ENCODE measurements at places on chromosomes 5 and 9. TPM values are rescaled to one million over a fixed set of nuclear protein-coding genes. Genes with fewer than 3 reads are reported as not detected.

The GPX8 gene
- 137 TPM for total RNA-seq

The TEX48 gene
- total RNA-seq = not detected

The TAF11L7 gene
- total RNA-seq = not detected

The FCN2 gene
- total RNA-seq = not detected

The FUT7 gene
- total RNA-seq = not detected

The CSNK1A1 gene
- total RNA-seq = 204 TPM

The LRRC14B gene
- not detected for total RNA-seq

The PDE8B gene
- total RNA-seq = 0.15 TPM

The GRM6 gene
- total RNA-seq = not detected

The VPS13A gene
- 4.6 TPM for total RNA-seq

The PGM5 gene
- total RNA-seq = 0.34 TPM

The SOX30 gene
- 0.15 TPM for total RNA-seq
